ENCODE measurements at places on chromosomes 2 and 18. TPM values are rescaled to one million over a fixed set of nuclear protein-coding genes. Genes with fewer than 3 reads are reported as not detected.

GRCh38 chr2:162245061-162245460, 1.8 kb upstream of the FAP start:
- no peak for DNase-seq

DNA sequence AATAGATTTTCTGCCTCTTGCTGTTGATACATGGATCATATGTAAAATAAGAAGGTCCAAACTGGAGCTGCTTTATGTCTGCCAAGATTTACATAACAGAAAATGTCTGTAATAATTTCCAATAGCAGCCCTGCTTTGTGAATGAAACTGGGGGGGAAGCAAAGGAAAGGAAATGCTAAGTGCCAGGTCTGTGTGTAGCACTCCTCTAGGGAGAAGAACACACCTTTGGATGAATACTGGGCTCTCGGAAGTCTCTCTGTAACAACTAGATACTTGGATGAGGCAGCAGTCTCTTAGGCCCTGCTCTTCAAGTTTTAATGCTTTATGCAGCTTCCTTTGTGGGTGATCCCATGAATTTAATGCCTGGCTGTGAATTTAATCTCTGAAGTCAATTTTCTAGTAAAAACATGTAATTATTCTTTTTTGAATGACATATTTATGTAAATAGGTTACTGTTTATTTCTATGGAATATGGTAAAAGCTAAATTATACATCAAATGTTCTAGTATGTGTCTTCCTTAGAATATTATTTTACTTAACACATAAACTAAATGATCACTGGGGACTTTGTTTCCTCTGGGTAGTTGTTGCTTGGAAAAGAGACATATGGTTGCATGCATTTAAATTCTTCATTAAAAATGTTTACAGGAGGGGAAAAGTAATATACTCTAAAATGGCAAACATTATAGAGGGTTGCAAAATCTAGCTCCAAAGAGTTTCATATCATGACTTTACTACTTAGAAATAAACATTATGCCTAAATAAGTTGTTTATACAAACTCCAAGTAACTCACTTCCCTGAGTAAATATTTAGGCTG, 336.6 kb upstream of the CWC22 start:
- DNase-seq = no peak

GRCh38 chr2:105730170-105730569, 14.5 kb upstream of the NCK2 start:
- DNase-seq = no peak

DNA sequence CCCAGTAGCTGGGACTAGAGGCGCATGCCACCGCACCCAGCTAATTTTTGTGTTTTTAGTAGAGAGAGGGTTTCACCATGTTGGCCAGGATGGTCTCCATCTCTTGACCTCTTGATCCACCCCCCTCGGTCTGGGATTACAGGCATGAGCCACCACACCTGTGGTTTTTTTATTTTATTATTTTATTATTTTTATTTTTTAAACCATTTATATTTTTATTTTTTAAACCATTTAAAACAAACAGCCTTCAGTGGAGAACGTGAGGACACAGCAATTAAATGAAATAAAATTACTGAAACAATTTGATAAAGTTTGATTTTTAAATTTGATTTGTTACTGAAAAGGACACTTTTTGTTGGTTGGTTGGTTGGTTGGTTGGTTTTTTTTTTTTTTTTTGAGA, 181.0 kb downstream of the AGAP1 start:
- no peak for DNase-seq

DNA sequence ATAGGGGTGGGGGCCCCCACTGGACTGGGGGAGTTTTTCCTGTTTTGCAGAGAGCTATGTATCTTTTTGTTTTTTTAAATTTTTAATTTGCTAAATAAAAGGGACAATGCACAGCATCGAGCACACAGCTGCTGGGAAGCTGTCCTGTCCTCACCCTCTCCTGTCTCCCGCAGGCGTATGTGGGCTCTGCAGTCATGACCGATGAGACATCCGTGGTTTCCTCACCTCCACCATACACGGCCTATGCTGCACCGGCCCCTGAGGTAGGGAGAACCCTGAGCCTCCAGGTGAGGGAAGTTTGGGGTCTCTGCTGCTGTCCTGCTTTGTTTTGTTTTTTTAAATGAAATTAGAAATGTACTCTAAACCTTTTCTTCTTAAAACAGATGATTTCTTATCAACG, 27.6 kb downstream of the PLEKHB2 start:
- DNase-seq = no peak

GRCh38 chr18:6728331-6728730, 1.2 kb upstream of the ARHGAP28 start:
- DNase-seq = no peak

GRCh38 chr2:157470321-157470720, 26.4 kb upstream of the CYTIP start:
- no peak for DNase-seq

GRCh38 chr18:74897971-74898657, 300.4 kb downstream of the ZNF407 start:
- DNase-seq = no peak

- no peak for DNase-seq
These were observed 204.1 kb upstream of the SRD5A2 start for GRCh38 chr2:31784868-31785267.

DNA sequence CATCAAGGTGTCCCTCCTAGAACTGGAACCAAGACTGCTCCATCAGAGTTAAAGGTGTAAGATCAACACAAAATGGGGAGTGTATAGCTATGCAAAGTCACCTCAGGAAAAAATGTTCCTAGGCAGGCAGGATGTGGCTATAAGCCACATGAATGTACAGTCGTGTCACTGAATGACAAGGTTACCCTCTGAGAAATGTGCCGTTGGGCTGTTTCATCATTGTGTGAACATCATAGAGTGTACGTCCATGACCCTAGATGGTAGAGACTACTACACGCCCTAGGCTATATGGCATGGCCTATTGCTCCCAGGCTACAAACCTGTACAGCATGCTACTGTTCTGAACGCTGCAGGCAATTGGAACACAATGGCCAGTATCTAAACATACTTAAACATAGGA, 24.5 kb downstream of the TYMS start:
- DNase-seq = no peak

DNA sequence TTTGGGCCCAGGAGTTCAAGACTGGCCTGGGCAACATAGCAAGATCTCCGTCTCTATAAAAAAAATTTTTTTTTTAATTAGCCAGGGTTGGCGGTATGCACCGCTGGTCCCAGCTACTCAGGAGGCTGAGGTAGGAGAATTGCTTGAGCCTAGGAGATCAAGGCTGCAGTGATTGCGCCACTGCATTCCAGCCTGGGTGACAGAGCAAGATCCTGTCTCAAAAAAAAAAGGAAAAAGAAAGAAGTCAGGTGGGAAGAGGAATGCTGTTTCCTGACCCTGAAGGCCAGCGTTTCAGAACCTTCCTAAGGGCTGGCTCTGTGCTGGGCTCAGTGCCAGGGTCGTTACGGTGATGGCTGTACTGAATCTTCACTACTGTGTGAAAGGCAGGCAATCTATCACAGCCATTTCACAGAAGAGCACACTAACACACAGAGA, 35.0 kb upstream of the AGAP1 start:
- no peak for DNase-seq

GRCh38 chr18:75472906-75473305, 45.4 kb upstream of the SMIM21 start:
- DNase-seq = no peak

DNA sequence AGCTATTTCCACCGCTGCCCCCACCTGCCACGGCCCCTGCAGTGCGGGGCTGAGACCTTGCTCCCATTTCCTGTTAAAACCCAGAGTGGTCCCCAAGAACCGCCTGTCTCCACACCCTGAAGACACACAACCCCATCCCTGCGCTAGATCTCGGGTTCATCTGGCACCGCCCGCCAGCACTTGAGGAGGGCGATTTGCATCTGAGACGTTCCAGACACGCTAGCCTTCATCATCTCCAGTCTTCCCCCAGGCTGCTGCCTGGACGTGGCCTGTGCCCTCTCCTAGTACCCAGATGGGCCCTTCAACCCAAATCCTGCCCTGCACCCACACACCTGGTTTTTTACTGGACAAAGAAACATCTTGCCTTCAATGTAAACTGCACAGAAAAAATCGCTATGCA, 49.8 kb downstream of the SLC66A2 start:
- DNase-seq = no peak

- no peak for DNase-seq
These were observed 223.9 kb downstream of the LDLRAD4 start for GRCh38 chr18:13442451-13442850.

GRCh38 chr2:109331081-109331480, 202.1 kb downstream of the SH3RF3 start:
- DNase-seq = no peak

DNA sequence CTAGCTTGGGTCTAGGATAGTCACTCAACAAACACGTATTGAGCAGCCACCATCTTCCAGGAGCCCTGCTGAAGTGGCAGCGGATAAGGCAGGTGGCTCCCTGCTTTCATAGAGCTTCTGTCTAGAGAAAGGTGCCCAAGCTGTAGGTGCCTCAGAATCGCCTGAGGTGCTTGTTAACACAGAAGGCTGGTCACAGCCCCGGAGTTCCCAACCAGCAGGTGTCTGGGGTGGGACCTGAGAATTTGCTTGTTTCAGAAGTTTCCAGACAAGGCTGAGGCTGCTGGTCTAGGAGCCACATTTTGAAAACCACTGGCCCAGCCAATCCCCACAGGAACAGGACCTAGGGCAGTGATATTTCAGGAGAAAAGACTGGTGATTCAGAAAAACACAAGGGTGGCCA, 45.3 kb upstream of the SMAD7 start:
- DNase-seq = no peak

DNA sequence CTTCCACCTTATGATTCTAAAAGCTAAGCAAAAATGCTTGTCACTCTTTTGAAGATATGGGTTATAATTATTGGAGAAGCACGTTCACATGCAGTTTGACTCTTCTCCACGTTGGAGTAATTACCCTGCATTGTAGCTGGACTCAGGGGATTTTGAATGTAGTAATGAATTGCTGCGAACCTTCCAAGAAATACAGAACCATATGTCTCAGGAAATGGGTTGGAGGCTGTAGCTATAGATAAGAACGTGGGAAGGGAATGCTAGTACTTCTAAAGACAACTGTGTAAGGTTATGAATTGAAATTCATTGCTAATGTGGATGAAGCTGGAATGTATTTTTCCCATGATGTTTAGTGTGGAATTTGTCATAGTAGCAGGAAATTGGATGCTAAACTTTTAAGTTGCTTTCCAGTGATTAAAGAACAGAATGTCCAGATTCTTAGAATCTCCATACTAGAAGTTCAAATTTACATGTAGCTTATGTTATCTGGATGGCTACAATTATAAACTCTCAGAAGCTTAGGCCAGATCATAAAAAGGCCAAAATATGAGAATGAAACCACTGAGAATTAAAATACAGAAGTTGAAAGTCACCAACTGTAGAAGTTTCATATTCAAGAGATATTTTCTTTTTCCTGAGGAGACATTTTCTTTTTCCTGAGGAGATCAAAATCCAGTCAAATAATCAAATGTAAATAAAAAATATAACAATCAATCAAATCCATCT, 27.3 kb upstream of the SPOPL start:
- DNase-seq = no peak

DNA sequence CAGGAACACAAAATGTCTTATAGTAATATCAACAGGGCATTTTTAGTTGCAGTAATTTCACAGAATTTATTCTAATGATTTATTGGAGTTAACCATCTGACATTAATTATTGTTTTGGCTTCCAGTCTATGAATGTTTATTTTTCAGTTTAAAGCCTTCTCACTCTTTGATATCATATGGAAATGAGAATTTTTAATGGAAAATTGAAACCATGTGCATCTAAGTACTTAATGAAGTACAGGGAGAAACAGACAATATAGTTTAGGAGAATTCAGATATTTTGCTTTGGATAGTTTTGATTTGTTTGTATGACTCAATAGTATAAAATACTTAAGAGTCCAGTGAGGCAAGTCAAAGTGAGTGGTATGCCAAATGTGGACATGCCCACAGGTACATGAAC, 126.1 kb downstream of the OLA1 start:
- DNase-seq = no peak

- no peak for DNase-seq
These were observed 392.7 kb upstream of the ST6GAL2 start for GRCh38 chr2:107278672-107279071.

DNA sequence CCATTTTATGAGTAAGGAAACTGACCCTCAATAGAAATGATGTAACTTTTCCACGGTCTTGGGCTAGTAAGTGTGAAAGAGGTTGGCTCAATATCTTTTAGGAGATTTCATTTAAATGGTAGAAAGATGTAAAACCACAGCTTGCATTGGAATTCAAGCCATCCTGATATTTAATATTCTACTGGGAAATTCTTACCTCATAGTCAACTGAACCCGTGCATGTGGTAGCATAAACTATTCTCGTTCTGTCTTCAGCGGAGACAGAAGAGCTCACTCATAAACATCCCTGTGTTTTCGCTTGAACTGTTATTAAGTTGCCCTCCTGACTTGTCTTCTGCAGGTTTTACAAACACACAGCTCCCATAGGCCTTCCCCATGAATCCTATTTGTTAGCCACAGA, 8.5 kb upstream of the SPATS2L start:
- DNase-seq = no peak

The TCF4 gene
- total RNA-seq = 27.8 TPM

The VWA3B gene
- not detected for total RNA-seq

The HTR2B gene
- total RNA-seq = not detected

The ARL4C gene
- total RNA-seq = 27.1 TPM

The LHCGR gene
- 0.22 TPM for total RNA-seq

The BMP10 gene
- total RNA-seq = not detected

The ALLC gene
- total RNA-seq = not detected

The C2orf78 gene
- total RNA-seq = not detected

The NYAP2 gene
- total RNA-seq = 0.09 TPM

The C2orf66 gene
- not detected for total RNA-seq

Measured in esophagus squamous epithelium (tissue), 5 donors.